ENCODE measurements at places on chromosomes 13 and 19.
A peak's percentile ranks its signal among the peaks of the same experiment; 100 is the strongest.

GRCh38 chr13:30572859-30573275 is 44.9 kb upstream of the USPL1 start:
- peak; percentile 67 for DNase-seq

- DNase-seq = no peak
Measured at GRCh38 chr19:5354403-5354802, 13.8 kb upstream of the PTPRS start.

GRCh38 chr13:33235078-33235477 is 50.5 kb downstream of the STARD13 start:
- no peak for DNase-seq

DNA sequence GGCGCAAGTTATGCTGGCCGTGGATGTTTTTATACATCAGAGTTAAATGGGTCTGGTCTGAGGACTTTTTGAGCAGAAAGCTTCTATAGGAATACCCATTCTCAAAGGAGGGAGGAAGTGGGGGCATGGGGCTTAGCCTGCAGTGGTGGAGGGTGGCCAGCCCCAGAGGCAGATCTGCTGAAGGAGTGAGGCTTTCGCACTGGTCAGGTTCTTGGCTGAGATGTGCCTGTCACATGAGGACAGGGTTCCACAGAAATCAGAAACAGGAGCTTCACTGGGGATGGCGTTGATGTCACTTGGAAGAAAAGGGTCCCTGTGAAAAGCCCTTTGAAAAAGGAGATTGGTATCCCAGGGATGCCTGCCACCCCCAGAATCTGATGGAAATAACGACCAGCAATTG is 100.7 kb upstream of the MCF2L start:
- DNase-seq = no peak

DNA sequence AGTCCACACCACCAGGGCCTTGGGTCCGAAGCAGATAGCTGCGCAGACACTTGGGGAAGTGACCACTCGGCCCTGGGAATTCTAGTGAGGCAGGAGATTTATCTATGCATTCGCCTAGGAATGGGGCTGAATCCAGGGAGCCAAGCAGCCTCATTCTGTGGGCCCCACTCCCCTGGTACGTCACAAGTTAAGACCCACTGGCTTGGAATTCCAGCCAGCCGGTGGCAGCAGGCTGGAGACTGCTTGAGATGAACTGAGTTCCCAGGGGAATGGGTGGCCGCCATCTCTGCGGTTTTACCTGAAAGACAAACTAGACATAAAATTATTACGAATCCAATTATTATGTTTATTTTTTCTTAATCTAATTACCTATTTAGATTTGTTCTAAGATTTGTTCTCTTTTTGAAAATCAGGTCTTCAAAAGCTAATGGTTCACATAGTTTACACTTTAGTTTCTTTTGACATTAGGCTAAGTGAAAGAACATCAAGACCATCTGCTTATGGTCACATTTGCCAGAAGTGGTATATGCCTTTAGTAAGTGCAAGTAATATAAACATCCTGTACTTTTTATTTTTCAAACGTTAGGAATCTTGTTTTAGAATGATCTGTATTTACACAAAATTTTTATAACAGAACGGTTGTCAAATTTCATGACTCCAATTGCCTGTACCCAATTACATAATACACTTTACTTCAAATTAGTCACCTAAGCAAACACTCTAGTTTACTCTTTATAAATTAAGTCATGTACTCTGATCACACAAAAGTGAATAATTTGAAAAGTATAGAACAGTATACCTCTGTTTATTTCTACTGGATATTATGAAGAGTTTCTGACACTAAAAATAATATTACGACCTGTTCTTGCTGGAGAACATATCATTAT is 74.4 kb downstream of the SLITRK6 start:
- DNase-seq = no peak

DNA sequence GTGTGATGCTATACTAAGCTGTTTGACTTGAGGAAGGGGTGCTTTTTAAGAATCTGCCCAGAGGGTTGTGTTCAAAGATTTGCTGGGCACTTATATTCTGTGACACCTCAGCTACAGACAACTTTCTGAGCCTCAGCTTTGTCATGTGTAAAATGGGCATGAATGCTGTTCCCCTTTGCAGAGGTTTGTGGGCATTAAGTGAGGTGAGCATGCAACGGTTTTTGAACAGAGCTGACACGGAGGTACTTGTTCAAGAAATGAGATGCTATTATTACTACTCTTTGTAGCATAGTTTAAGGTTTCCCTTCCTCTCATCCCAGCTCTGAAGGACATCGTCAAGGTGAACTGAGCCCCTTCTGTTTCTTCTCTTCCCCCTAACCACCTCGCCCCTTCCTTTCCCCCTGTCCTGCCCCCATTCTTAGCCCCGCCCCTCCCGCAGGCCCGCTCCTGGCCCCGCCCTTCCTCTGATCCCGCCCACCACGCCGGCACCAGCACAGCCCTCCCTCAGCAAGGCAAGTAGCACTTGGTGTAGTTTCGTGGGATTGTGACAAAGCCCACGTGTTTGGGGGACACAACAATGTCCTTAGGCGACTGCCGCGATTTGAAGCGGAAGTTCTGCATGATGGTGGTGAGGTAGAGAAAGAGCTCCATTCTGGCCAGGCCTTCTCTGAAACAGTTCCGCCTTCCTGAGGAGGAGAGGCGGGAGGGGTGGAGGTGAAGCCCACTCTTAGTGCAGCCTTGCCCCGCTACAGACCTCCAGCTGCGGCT is 26.1 kb upstream of the CYP2A7 start:
- no peak for DNase-seq

GRCh38 chr19:40465025-40465556 is 454 bp downstream of the BLVRB start:
- DNase-seq = no peak

- DNase-seq = no peak
Measured at GRCh38 chr13:45269204-45269603, 68.4 kb upstream of the KCTD4 start.

DNA sequence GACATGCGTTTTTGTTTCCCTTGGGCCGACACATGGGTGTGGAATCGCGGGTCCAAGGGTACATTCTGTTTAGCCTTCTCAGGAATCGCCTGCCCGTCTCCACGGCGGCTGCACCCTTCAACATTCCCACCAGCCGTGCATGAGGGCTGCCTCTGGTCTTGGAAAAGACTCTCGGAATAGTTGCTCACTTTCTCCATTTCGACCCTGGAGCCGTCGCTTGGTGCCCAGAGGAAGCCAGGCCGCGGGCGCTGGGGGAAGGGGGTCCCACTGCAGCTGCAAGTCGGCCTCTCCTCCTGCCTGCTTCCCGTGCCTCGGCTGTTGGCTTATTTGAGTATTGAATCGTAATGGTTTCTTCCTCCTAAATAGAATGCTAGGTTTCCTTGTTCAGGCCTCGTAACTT is 51.5 kb downstream of the KDM4B start:
- DNase-seq = no peak

- no peak for DNase-seq
Measured at GRCh38 chr19:33883859-33884519, 87.3 kb downstream of the KCTD15 start.

DNA sequence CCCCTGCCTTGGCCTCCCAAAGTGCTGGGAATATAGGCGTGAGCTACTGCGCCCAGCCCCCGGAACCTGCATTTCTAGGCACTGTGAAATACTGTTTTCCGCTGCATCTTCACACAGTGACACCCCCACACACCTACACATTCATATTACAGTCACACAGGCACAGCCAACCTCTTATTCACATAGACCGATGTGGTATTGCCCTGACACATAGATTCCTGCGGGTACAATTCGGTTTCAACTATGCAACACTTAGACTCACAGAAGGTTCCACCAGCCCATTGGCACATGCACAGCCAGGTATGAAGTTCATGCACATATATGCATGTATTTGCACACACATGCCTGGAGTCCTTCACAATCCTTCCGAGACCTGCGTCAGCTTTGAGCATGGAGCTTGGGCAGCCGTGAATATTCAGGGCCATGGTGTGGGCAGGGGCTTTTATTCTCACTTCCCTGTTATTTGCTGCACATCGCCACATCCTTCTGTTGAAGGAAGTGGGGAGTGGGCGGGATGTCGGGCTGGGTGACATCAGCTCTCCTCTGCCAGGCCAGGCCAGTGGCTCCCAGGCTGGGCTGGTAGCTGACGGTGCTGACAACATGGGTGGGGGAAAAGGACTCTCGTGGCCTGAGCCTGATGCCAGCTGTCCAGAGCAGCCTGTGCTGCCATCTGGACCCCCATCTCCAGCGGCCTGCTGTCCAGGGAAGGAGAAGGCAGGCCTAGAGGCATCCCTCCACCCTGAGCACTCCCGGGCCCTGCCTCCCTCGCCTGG is 5.4 kb upstream of the CDC37 start:
- DNase-seq = peak; percentile 78

DNA sequence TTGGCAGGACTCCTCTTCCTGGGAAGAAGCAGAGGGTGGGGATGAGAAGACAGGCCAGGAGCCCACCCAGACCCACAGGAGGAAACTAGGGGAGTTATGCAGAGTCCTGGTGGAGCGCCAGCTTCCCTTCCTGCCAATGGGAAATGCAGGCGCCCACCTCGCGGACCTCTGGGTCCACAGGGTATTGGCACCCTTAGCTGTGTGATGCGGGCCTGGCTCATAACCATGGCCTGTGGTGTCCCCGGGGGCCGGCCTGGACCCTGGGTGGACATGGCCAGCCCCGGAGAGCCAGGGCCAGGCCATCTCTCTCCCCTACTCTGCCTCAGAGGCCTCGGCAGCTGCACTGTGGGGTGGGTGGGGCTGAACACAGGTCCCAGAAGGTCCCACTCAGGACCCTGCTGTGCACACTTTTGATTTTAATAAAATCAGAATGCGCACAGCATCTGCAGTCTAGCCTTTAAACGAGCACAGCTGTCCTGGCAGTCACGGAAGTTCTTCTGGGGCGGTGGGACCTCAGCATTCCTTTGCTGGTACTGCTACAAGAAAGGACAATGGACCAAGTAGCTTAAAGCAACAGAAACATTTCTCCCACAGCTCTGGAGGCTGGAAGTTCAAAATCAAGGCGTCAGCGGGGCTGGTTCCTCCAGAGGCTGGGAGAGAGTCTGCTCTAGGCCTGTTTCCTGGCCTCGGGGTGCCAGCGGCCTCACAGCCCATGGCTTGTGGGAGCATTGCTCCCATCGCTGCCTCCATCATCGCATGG is 1.8 kb downstream of the F10 start:
- no peak for DNase-seq

GRCh38 chr19:45499196-45500180 is 1.2 kb downstream of the PPM1N start:
- DNase-seq = no peak

DNA sequence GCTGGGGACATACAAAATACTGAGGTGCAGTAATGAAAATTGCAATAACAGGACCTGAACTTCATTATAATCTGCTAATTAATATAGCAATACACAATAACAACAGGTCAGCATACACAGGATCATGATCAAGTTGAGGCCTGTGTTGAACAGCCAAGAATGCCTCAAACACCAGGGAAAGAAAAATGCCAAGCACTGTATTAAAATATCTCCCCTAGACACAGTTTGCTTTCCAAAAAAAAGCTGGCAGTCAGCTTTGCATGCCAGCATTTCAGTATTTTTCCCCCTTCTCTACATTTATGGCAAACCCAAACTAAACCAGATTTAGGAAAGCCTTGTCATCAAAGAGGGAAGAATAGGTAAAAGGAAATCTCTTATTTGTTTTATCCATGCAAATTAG is 226.9 kb downstream of the LHFPL6 start:
- no peak for DNase-seq

- DNase-seq = no peak
Measured at GRCh38 chr13:93289053-93289452, 62.4 kb downstream of the GPC6 start.

DNA sequence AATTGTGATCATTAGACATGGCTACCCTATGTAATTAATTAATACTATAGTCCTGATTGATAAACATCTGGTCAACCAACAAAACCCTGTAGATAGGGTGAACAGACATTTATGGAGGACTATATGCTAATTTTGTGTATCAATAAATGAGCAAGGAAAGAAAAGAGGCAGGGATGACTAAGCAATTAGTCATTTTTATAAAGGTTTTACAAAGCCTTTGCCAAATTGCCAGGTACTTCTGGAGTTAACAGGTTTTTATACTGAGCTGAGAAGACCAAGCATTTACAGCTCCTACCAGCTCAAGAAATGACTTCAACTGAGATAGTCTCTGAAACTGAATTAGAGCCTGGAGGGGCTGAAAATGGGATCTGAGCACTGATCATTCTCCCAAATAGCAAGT is 186.8 kb upstream of the PRR20A start:
- DNase-seq = no peak

- DNase-seq = no peak
Measured at GRCh38 chr13:77031656-77032243, 4.8 kb upstream of the FBXL3 start.

GRCh38 chr19:50415661-50416033 is 3.1 kb upstream of the SPIB start:
- no peak for DNase-seq

DNA sequence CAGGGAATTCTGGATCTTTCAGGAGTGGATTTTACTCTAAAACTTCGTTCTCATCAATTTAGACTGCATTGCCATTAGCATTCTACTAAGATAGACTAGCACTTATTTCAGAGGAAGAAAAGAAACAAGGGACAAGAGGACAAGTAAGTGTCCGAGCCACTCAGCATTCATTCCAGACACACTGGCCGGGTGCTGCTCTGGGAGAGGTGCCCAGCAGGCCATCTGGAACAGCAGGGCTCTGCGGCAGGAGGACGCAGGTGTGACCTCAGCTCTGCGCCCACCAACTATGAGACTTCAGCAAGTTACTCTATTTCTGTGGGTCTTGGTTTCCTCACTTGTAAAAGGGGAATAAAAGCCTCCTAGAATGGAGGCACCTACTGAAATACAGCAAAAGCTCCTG is 4.2 kb downstream of the EPS15L1 start:
- peak; percentile 58 for DNase-seq

DNA sequence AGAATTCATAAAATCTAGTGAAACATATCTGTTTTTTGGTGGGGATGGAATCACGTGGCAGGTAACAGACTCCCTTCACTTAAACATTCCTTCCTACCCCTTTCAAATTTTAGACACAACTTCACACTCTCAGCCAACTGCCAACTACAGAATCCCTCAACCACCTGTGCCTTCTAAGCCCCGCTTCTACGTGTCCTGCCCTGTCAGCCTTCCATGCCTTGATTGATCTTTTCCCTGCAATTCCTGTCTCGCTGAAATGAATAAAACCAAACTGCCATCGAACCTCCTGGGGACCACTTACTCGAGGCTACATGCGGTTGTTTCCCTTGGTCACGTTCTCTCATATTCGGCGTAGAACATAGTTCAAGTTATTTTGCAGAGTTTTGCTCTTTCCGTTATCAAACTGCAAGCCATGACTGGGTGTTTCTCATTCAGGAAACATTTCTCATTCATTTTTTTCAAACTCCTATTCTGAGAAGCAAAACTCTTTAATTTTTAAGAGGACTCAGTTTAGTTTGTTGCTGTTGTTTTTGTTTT is 1.1 kb downstream of the ZNF625 start:
- DNase-seq = no peak

Measured in Ammon's horn (tissue), 1 donor.